ENCODE measurements at places on chromosomes 5 and 9. TPM values are rescaled to one million over a fixed set of nuclear protein-coding genes. Genes with fewer than 3 reads are reported as not detected.

The FAM120A gene
- total RNA-seq: 109 TPM

DNA sequence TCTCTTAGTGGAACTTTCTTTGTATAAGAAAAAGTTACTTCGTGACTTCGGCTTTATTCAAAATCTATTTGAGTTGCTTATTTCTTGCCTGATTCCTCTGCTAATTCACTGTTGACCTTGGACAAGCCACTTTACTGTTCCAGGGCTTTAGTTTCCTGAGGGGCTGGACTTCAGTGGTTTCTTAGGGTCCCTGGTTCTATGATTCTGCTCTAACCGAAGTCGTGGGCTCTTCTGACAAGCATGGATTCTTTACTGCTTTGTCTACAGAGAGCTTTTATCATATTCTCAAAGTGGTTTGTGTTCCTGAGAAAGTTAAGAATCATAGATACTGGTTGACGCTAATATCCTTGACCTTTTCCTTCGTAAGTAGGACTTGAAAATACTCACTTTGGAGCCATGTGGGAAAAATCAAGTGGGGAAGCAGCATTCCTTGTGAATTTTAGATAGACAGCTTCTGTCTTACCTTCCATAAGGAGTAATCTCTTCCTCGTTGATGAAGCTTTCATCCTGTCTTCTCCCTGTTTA lies 21.1 kb downstream of the EXOSC2 start:
- DNase-seq: no peak

The SLC25A2 gene
- not detected for total RNA-seq

The FGF18 gene
- total RNA-seq: not detected
